ENCODE measurements at places on chromosomes 6 and 20.

- no peak for DNase-seq
Measured at GRCh38 chr20:44053046-44053445, 133.9 kb downstream of the JPH2 start.

DNA sequence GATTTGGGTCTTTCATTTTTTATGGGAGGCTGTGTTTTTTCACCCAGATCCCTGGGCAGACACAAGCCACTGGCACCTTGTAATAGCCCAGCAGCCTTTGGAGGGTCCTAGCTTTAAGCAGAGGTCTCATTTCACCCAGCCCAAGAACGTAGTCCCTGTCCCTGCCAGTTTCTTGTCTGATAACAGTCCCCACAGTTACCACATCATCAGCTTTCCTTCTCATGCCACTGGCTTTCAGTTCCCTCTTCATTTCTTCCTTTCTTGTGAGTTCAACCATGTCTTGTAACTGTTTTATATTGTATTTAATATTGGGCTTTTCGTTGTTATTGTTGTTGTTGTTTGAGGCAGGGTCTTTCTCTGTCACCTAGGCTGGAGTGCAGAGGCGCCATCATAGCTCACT is 10.6 kb downstream of the PNPLA1 start:
- no peak for DNase-seq

- no peak for DNase-seq
Measured at GRCh38 chr6:33815854-33816253, 12.1 kb upstream of the MLN start.

DNA sequence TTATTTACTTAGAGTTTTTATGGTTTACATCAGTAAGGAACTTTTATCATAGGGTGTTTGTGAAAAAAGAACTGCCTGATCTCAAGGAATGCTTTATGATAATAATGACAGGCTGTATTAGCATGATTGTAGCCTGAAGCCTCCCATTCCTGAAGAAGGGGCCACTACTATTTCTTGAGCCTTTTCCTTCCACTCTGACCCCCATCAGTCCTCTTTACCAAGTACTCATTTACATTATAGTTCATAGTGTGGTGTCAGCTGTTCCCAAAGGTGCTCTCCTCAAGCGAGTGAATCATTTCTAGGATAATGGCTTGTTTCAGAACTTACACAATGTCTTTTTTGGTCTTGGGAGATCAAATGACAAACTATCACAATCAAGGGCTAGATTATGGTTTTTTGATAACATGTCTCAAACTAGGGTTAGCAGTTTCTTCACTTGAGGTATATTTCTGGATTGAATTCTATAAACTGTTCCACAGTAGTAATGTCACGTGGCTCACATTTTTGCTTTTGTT is 283.6 kb downstream of the CDKAL1 start:
- no peak for DNase-seq

- DNase-seq, result no peak
Measured at GRCh38 chr6:20719980-20720379, 185.7 kb downstream of the CDKAL1 start.

- no peak for DNase-seq
Measured at GRCh38 chr6:163136681-163137397, 277.7 kb upstream of the QKI start.

DNA sequence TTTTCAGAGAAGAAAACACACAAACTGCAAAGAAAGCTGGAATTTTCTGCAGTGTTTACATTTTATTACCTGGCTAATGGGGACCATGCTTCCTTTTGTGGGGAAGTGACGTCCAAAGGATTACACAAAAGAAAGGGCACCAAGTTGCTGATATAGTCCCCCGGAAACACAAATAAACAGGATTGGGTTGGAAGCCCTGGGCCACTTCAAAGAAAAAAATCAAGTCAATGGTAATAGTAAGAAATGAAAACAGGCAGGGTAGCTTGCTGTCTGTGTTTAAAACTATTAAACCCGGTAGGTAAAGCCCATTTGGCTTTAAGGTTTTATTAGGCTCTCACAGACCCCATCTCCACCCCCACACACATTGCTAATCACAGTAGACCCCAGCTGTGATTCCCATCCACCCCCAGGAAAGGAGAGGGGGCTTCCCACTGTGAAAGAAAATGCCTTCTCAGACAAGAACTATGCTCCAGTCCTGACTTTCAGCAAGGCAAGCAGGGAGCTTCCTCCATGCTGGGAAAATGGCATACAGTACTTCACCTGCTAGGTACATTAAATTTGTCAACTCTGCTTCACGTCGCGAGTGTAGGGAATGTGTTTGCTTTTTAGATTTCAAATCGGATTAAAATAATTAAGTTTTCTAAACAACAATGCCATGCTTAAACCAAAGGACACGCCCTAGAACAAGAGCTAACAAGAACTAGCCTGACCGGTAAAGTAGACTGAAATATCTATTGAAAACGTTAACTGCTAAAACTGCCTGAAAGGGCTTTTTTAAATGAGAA is 1.1 kb downstream of the PERP start:
- no peak for DNase-seq

All from vagina (tissue), 2 donors.